Sigmoid colon (tissue), 7 donors: ENCODE measurements at places on chromosomes 5 and 9. TPM values are rescaled to one million over a fixed set of nuclear protein-coding genes. Genes with fewer than 3 reads are reported as not detected.

Gene FOXD4L5
- total RNA-seq, result not detected

Gene SLC6A19
- total RNA-seq, result not detected

- H3K4me1 ChIP-seq, result no peaks in the 10 kb centered on the region
- no peaks in the 10 kb centered on the region for H3K27me3 ChIP-seq
- DNase-seq, result no peak
These were observed 1968.2 kb upstream of the NUDT12 start for GRCh38 chr5:105530716-105531261.

DNA sequence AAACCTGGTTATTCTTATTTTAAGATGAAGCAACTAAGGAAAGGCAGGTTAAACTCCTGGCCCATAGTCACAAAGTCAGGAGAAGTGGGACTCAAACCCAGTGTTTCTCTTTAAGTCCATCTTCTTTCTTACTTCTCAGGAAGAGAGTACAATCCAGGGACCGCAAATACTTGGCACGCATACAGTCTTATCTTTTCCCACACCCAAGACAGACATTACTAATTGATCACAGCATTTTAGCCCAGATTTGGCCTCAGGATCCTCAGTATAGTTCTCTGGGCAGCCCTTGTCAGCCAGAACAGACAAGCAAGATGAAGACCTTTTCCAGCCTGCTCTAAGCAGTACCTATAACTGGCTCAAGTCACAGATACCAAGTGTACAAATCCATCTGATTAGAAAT is 125.5 kb upstream of the RAI14 start:
- H3K4me3 ChIP-seq, result no peak overlapping the region
- no peaks in the 10 kb centered on the region for H3K36me3 ChIP-seq
- DNase-seq, result no peak

Gene SEMA6A
- total RNA-seq, result 55.7 TPM

DNA sequence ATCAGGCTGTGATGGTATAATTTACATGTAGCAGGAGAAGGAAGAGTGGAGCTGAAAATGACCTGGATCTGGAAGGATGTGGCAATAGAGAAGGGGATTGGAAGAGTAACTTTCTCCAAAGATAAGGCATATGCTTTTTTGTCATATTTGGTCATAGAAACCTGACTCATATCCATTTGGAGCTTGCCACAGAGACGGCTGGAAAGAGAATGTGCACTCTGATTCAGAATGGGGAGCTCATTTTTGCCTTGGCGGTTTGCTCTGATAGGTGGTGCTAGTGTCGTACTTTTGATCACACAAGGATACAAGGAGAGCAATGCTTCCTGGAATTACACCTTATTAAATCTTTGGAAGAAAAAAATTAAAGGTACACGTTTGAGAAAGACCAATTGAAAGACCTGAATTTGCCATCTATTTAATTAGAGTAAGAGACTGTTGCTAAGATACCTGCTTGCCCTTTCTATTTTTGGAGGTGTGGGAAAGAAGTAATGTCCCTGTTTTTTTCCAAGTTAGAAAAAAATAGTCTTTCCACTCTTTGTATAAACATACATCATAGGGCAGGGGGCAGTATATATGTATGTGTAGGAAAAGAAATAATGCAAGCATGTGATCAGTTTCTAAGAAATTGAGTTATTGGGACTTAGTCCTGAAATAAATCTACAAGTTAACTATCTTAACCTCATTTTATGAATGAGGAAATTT is 5.4 kb downstream of the LSM11 start:
- H3K36me3 ChIP-seq, result peaks cover 18% of the 10 kb centered on the region
- peaks cover 62% of the 10 kb centered on the region for H3K4me1 ChIP-seq
- H3K27me3 ChIP-seq, result no peaks in the 10 kb centered on the region

Gene PRSS3
- not detected for total RNA-seq
